ENCODE measurements at places on chromosomes 16 and 17.
A peak's percentile ranks its signal among the peaks of the same experiment; 100 is the strongest.

GRCh38 chr17:44258811-44259351 lies 9.1 kb downstream of the SLC4A1 start:
- DNase-seq = no peak

- no peak for DNase-seq
Measured at GRCh38 chr16:25614716-25615265, 77.0 kb upstream of the HS3ST4 start.

GRCh38 chr16:85847681-85848601 lies 48.4 kb downstream of the COX4I1 start:
- no peak for DNase-seq

DNA sequence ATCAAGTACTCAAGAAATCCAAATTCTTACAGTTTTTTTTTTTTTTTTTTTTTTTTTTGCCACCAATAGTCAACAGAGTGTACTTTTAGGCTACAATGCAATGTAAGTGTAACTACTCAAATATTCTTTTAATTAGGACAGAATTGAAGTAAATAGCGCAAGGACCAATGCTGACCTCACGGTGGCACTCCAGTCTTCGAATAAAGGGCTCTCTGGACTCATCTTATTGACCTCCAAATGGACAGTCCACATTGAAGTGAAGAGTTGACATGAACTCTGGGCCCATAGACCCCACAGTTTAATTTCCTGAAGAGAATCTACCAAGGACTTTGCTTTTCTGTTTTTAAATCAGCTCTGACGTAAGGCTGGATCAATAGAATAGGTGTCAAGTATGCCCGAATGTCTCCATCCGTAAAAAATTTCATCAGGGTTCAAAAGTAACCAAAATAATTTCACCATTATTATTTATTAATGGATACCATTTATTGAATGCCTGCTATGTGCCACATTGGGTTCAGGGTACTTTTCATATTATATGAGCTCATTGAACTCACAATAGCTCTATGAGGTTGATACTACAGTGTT lies 7.3 kb upstream of the DDX52 start:
- DNase-seq = peak; percentile 15

GRCh38 chr16:8888951-8889892 lies 7.1 kb downstream of the LITAFD start:
- DNase-seq = no peak

GRCh38 chr16:17567455-17567854 lies 96.7 kb upstream of the XYLT1 start:
- DNase-seq = no peak

GRCh38 chr16:12507366-12507765 lies 296.3 kb downstream of the CPPED1 start:
- DNase-seq = no peak

GRCh38 chr17:34638526-34639260 lies 59.3 kb downstream of the TMEM132E start:
- DNase-seq = no peak

GRCh38 chr17:56149266-56150036 lies 3.8 kb upstream of the ANKFN1 start:
- DNase-seq = no peak

GRCh38 chr16:89104930-89105571 lies 11.4 kb downstream of the ACSF3 start:
- no peak for DNase-seq
